ENCODE measurements at places on chromosomes 5 and 9. TPM values are rescaled to one million over a fixed set of nuclear protein-coding genes. Genes with fewer than 3 reads are reported as not detected.

DNA sequence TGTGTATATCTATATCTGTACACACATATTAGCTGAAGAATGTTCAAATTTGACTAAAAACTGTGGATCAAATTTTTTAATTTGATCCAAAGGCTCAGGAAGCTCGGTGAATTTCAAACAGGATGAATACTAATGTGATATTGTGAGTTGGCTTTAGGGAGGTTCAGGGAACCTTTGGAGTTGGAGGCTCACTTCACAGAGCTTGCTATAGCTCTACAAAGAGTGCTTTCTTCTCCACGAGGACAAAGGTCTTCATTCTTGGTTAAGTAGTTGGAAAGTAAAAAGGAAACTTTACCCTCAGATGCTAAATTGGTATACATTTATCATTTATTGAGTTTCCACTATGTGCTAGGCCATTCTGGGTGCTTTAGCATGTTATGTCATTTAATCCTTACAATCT lies 36.3 kb upstream of the MTAP start:
- no peaks in the 10 kb centered on the region for H3K27me3 ChIP-seq
- no peak overlapping the region for H3K4me3 ChIP-seq
- no peak for DNase-seq
- no peak overlapping the region for H3K27ac ChIP-seq
- no peaks in the 10 kb centered on the region for H3K4me1 ChIP-seq

Gene AHRR
- total RNA-seq = 8.4 TPM

- H3K27me3 ChIP-seq = no peaks in the 10 kb centered on the region
- no peak for DNase-seq
- H3K27ac ChIP-seq = peak overlapping the region; percentile 93
- H3K36me3 ChIP-seq = no peaks in the 10 kb centered on the region
- H3K4me3 ChIP-seq = no peak overlapping the region
- H3K4me1 ChIP-seq = peaks cover 64% of the 10 kb centered on the region
Measured at GRCh38 chr9:121371495-121372061, 1.5 kb upstream of the STOM start.

- H3K27ac ChIP-seq = no peak overlapping the region
- no peak overlapping the region for H3K4me3 ChIP-seq
- no peaks in the 10 kb centered on the region for H3K4me1 ChIP-seq
- DNase-seq = no peak
- H3K27me3 ChIP-seq = no peaks in the 10 kb centered on the region
- no peaks in the 10 kb centered on the region for H3K36me3 ChIP-seq
Measured at GRCh38 chr5:25515525-25515924, 870.7 kb upstream of the CDH10 start.

GRCh38 chr9:92236465-92236864 lies 57.0 kb downstream of the IARS1 start:
- no peaks in the 10 kb centered on the region for H3K4me1 ChIP-seq
- H3K27me3 ChIP-seq = no peaks in the 10 kb centered on the region
- peaks cover 83% of the 10 kb centered on the region for H3K36me3 ChIP-seq
- DNase-seq = no peak

- H3K27ac ChIP-seq = no peak overlapping the region
- H3K27me3 ChIP-seq = no peaks in the 10 kb centered on the region
- no peak overlapping the region for H3K4me3 ChIP-seq
- H3K36me3 ChIP-seq = no peaks in the 10 kb centered on the region
- H3K4me1 ChIP-seq = peaks cover 33% of the 10 kb centered on the region
Measured at GRCh38 chr9:113618836-113619490, 155.4 kb downstream of the RGS3 start.

DNA sequence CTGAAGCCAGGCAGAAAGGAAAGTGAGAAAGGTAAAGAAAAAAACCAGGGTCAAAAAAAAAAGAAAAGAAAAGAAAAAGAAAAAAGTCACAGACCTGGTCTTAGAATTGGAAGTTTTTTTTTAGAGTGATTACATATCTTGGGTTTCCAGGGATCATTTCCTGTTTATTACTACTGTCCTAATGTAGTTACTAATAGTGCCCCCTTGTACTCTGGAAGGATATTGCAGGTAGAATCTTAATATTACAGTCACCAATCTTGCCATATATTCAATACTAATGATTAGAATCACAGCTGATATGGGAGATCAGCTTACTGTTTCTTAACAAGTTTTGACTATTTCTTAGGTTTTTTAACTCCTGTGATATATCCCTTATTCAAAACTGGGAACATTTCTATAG lies 543.2 kb upstream of the CDH6 start:
- DNase-seq = no peak
- no peaks in the 10 kb centered on the region for H3K36me3 ChIP-seq

- no peaks in the 10 kb centered on the region for H3K36me3 ChIP-seq
- H3K27me3 ChIP-seq = no peaks in the 10 kb centered on the region
- no peak for DNase-seq
- no peak overlapping the region for H3K27ac ChIP-seq
Measured at GRCh38 chr5:88391116-88391515, 122.5 kb upstream of the TMEM161B start.

Gene CCDC183
- 3.7 TPM for total RNA-seq

Gene GABRP
- total RNA-seq = 0.38 TPM

DNA sequence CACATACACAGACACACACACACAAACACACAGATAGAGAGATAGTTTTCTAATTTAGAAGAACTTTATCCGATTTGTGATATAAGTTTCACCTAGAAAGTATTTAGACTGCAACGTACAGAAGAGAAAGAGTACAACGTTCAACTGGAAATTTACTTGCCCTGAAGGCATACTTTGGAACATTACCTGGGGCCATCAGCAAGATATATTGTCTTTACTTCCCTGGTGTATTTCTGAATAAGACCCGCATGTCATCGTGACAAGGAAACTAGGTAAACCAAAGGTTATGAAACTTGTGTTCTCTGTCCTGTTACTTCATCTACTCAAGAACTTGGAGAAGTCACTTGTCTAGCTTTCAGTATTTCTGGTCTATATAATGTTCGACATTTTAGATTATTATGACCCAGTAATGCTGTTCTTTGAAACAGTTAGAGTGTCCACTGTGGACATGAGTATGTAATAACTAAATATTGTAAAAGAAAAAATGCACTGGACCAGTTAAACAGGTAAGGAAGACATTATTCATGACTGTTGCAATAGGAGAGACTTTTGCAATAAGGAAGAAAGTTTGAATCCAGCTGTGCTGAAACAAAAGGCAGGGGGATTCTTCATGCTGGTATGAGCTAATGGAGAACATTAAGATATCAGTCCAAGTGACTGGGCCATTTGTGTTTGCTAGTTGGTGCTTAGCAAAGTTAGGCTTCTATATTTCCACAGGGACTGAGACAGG lies 1791.1 kb downstream of the MAT2B start:
- no peaks in the 10 kb centered on the region for H3K36me3 ChIP-seq
- H3K4me3 ChIP-seq = no peak overlapping the region
- no peak for DNase-seq
- H3K27ac ChIP-seq = no peak overlapping the region
- H3K27me3 ChIP-seq = no peaks in the 10 kb centered on the region

Gene LYRM7
- 5.5 TPM for total RNA-seq

Gene INSL4
- total RNA-seq = not detected

Gene LPAR1
- total RNA-seq = 23.2 TPM

Gene SLC6A7
- not detected for total RNA-seq

Gene FOXD4L4
- total RNA-seq = 0.77 TPM

- H3K4me3 ChIP-seq = no peak overlapping the region
- H3K27me3 ChIP-seq = no peaks in the 10 kb centered on the region
- peaks cover 18% of the 10 kb centered on the region for H3K4me1 ChIP-seq
- no peak overlapping the region for H3K27ac ChIP-seq
Measured at GRCh38 chr5:38793099-38793498, 52.7 kb upstream of the OSMR start.

Gene IPPK
- 7.3 TPM for total RNA-seq

DNA sequence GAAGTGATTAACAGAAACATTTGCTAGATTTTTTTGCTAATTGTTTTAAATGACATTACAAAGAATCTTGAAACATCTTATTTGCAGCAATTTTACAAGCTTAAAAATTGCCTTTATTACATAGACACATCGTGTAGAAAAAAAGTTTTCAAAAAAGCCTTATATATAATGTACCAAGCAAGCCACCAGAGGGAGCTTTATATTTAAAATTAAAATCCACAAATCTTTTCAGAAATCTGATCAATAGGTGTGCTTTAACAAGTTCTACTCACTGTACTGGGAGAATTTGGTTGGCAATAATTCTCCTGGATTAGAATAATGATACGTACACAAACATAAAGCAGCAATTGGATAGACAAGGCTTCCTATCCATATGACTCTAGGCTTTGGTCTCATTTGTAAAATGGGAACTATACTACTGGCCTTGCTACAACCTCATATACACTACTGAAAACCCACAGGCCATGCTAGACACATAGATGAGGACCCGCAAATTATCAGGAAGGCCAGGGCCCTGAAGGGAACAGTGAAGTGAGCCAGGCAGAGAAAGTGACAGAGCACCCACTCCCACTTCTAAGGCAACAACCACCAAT lies 4.8 kb downstream of the PSMB7 start:
- H3K4me1 ChIP-seq = peaks cover 13% of the 10 kb centered on the region
- H3K4me3 ChIP-seq = no peak overlapping the region
- H3K36me3 ChIP-seq = peaks cover 88% of the 10 kb centered on the region
- no peaks in the 10 kb centered on the region for H3K27me3 ChIP-seq
- no peak for DNase-seq

Gene SEMA5A
- total RNA-seq = 29.3 TPM

- peaks cover 41% of the 10 kb centered on the region for H3K4me1 ChIP-seq
- peaks cover 39% of the 10 kb centered on the region for H3K36me3 ChIP-seq
- peak; percentile 84 for DNase-seq
- peak overlapping the region; percentile 13 for H3K27ac ChIP-seq
Measured at GRCh38 chr9:120436983-120437475, 142.9 kb downstream of the CDK5RAP2 start.

- no peaks in the 10 kb centered on the region for H3K36me3 ChIP-seq
- H3K27ac ChIP-seq = no peak overlapping the region
- H3K4me1 ChIP-seq = no peaks in the 10 kb centered on the region
- H3K27me3 ChIP-seq = no peaks in the 10 kb centered on the region
- no peak overlapping the region for H3K4me3 ChIP-seq
Measured at GRCh38 chr5:11329679-11330078, 568.6 kb upstream of the DAP start.

- no peaks in the 10 kb centered on the region for H3K27me3 ChIP-seq
- DNase-seq = no peak
- H3K4me3 ChIP-seq = no peak overlapping the region
- peaks cover 21% of the 10 kb centered on the region for H3K4me1 ChIP-seq
Measured at GRCh38 chr5:124888622-124889485, 142.4 kb upstream of the ZNF608 start.

- no peaks in the 10 kb centered on the region for H3K4me1 ChIP-seq
- H3K4me3 ChIP-seq = no peak overlapping the region
- no peak overlapping the region for H3K27ac ChIP-seq
- H3K27me3 ChIP-seq = no peaks in the 10 kb centered on the region
- no peak for DNase-seq
- H3K36me3 ChIP-seq = no peaks in the 10 kb centered on the region
Measured at GRCh38 chr5:162372256-162372655, 304.7 kb downstream of the GABRG2 start.

DNA sequence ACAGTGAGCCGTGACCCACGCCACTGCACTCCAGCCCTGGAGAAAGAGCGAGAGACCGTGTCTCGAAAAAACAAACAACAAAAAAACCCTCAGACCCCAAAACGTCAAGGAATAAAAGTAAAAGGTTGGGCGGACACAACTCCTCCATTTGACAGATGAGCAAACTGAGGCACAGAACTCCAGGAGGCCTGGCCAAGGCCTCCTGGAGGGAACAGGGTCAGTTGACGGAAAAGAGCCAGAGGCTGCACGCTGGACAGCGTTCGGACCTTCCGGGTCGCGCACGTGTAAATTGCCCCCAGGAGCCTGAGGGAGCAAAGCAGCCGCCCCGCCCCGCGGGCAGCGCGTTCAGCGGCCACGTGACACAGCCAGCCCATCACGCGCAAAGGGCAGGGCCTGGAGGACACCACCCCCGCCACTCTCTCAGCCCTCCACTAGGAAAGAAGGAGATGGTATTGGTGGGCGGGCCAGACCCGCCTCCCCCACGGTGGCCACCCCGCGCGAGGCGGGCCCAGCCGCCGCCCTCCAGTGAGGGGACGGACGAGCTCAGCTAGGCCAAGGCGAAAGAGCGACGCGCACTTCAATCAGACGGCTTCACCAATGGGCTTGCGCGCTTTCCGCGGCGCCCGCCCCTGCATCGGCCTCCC lies 81.5 kb downstream of the PTPDC1 start:
- DNase-seq = peak; percentile 99
- peak overlapping the region; percentile 99 for H3K27ac ChIP-seq
- H3K36me3 ChIP-seq = no peaks in the 10 kb centered on the region
- peak overlapping the region; percentile 67 for H3K4me3 ChIP-seq

Gene DROSHA
- 51.7 TPM for total RNA-seq

Gene FOXD4L5
- 0.38 TPM for total RNA-seq

Gene HAND1
- total RNA-seq = 0.21 TPM

DNA sequence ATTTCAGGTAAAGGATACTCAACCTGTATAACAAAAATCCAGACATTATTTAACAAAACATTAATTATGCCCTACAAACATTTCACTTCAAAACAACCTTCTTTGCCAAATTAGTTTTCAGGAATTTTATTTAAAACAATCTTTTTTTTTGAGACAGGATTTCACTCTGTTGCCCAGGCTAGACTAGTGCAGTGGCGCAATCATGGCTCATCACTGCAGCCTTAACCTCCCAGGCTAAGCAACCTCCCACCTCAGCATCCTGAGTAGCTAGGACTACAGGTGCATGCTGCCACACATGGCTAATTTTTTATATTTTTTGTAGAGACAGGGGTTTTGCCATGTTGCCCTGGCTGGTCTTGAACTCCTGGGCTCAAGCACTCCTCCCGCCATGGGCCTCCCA lies 3.9 kb downstream of the FNIP1 start:
- no peaks in the 10 kb centered on the region for H3K27me3 ChIP-seq
- H3K4me1 ChIP-seq = peaks cover 47% of the 10 kb centered on the region
- no peaks in the 10 kb centered on the region for H3K36me3 ChIP-seq
- DNase-seq = no peak

Gene GLRX
- total RNA-seq = 115 TPM

- no peak for DNase-seq
- H3K27ac ChIP-seq = no peak overlapping the region
- H3K36me3 ChIP-seq = no peaks in the 10 kb centered on the region
- no peak overlapping the region for H3K4me3 ChIP-seq
- no peaks in the 10 kb centered on the region for H3K27me3 ChIP-seq
- peaks cover 5% of the 10 kb centered on the region for H3K4me1 ChIP-seq
Measured at GRCh38 chr9:114314256-114314867, 8.5 kb upstream of the ORM1 start.

Gene ARID3C
- not detected for total RNA-seq

GRCh38 chr9:120914396-120914795 lies 12.2 kb downstream of the TRAF1 start:
- no peaks in the 10 kb centered on the region for H3K27me3 ChIP-seq
- no peak for DNase-seq
- H3K27ac ChIP-seq = no peak overlapping the region
- H3K4me3 ChIP-seq = no peak overlapping the region
- peaks cover 25% of the 10 kb centered on the region for H3K4me1 ChIP-seq

DNA sequence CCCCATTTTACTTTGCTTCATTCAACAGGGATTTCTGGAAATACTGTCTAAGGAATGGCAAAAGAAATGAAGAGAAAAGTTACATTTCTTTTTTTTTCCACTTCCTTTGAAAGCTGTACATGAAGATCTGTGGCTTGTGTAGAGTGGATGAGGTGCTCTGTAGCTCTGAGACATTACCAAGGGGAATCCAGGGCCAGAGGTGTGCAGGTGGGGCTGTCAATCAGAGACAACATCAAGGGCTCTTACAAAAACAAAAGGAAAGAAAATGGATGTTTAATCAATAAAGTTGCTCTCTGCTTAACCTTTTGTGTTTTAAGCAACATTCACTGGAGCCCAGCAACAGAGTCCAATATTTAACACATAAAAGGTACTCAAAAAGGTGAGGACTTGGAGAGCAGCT lies 391.1 kb downstream of the TMEM38B start:
- H3K4me3 ChIP-seq = no peak overlapping the region
- no peaks in the 10 kb centered on the region for H3K27me3 ChIP-seq
- no peaks in the 10 kb centered on the region for H3K4me1 ChIP-seq
- no peaks in the 10 kb centered on the region for H3K36me3 ChIP-seq
- no peak overlapping the region for H3K27ac ChIP-seq

Data from lower lobe of right lung (tissue), 2 donors.